ENCODE measurements at places on chromosomes 7 and 10.

- DNase-seq, result no peak
Measured at GRCh38 chr10:100148353-100149211, 37.2 kb downstream of the ERLIN1 start.

GRCh38 chr7:116786791-116787443 lies 75.5 kb upstream of the CAPZA2 start:
- no peak for DNase-seq

GRCh38 chr10:36050763-36051499 lies 408.8 kb upstream of the FZD8 start:
- no peak for DNase-seq

DNA sequence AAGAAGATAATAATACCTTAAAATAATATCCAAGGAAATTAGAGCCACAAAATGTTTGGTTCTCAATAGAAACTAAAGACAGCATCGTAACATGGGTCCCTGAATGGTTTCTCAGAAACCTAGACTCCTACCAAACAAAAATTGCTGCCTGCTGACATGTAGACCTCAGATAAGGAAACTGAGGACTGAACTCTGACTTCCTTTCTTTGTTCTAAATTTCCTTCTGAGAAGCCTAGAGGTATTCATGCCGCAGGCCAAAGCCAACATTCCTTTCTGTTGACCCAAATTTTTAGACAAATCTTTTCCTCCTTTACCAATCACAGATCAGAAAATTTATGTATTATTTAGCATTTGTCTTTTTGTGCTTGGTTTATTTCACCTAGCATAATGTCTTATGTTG lies 816.7 kb upstream of the PHF14 start:
- DNase-seq, result no peak

DNA sequence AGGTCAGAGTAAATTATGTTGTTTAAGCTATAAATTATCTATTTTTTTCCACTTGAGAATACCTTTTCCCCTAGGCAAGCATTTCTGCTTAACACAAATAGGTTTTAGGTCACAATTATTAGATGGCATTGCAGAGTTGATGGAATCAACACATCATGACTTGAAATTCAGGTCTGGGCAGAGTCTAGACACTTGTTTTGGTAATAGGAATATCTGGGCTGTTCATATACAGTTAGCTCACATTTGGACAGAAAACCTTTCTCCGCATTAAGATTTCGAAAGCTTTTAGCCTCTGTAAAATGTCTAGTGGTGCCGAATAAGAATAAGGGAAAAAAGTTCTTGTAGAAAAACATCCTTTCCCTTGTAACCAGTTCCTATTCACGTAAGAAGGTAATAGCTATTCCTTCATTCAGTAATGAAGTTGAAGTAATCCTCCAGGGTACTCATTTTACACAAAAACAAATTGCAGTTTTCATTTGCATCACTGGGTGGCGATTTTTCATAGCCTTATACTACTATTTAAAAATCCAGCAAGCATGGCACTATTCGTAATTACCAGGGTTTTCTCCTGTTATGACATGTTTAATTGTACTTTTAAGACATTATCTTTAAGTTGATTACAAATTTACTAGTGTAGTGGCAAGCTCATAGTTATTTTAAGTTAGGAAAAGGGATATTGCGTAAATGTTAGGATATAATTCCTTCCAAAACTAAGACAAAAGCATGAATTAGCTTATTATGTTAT lies 37.0 kb downstream of the RPA3 start:
- DNase-seq, result no peak

DNA sequence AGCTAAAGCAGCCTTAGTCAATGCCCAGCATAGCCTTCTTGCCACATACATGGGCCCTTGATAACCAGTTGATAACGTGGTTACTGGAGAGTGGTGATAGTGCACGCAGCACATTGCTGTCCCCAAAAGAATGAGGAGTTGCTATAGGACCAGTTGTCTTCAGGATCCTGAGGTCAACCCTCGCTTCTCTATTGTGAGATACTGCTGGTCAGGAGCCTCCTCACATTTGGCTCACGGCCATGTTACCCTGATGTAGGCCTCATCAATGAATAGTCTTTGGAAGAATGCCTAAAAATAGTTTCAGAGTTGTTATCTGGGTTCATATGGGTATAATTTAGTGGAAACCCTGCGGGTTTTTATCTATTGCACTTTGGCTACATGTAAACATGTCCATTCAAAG lies 230.7 kb downstream of the VTI1A start:
- DNase-seq, result no peak

Measured in cortex of kidney (tissue), 1 donor.